Adrenal gland (tissue), 19 donors: ENCODE measurements at places on chromosomes 13 and 19. TPM values are rescaled to one million over a fixed set of nuclear protein-coding genes. Genes with fewer than 3 reads are reported as not detected.

Gene ENOX1
- total RNA-seq = 5.8 TPM

Gene PEX11G
- total RNA-seq = 14.8 TPM

Gene ERICH6B
- not detected for total RNA-seq

Gene USPL1
- 18.7 TPM for total RNA-seq

Gene MCF2L
- 24.9 TPM for total RNA-seq

Gene FAM187B
- not detected for total RNA-seq

- no peak overlapping the region for H3K4me3 ChIP-seq
- no peaks in the 10 kb centered on the region for H3K4me1 ChIP-seq
- H3K27me3 ChIP-seq = no peaks in the 10 kb centered on the region
- no peaks in the 10 kb centered on the region for H3K36me3 ChIP-seq
Measured at GRCh38 chr13:101053301-101054093, 362.8 kb downstream of the NALCN start.

DNA sequence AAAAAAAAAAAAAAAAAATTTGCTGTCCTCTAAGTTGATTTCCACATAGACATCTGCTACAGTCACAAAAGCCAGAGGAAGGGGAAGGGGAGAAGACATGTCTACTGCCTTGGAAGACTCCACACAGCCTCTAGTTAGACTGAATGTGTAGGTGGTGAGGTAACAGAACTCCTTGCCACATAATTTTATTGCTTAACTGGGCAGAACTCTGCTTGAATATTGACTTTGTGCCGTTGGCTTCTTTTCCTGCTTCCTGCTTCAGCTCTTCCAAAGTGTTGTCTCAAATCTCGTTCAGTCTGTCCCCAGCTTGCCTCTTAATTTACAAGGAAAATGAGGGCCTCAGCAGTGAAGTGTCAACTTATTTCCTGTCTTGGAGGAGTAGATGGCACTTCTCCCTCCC, 37.1 kb downstream of the ESD start:
- no peak overlapping the region for H3K4me3 ChIP-seq
- no peaks in the 10 kb centered on the region for H3K27me3 ChIP-seq
- no peak overlapping the region for H3K27ac ChIP-seq
- DNase-seq = no peak
- H3K36me3 ChIP-seq = no peaks in the 10 kb centered on the region

- no peak for DNase-seq
- no peaks in the 10 kb centered on the region for H3K36me3 ChIP-seq
- no peak overlapping the region for H3K4me3 ChIP-seq
- H3K4me1 ChIP-seq = no peaks in the 10 kb centered on the region
- H3K27me3 ChIP-seq = no peaks in the 10 kb centered on the region
Measured at GRCh38 chr13:44044547-44045179, 165.0 kb downstream of the LACC1 start.

GRCh38 chr13:110194451-110194850, 112.5 kb downstream of the COL4A1 start:
- no peaks in the 10 kb centered on the region for H3K4me1 ChIP-seq
- no peak for DNase-seq
- no peak overlapping the region for H3K4me3 ChIP-seq
- H3K36me3 ChIP-seq = no peaks in the 10 kb centered on the region
- no peak overlapping the region for H3K27ac ChIP-seq

- H3K27me3 ChIP-seq = no peaks in the 10 kb centered on the region
- H3K27ac ChIP-seq = peak overlapping the region; percentile 44
- no peak overlapping the region for H3K4me3 ChIP-seq
- H3K36me3 ChIP-seq = no peaks in the 10 kb centered on the region
- DNase-seq = peak; percentile 31
- H3K4me1 ChIP-seq = no peaks in the 10 kb centered on the region
Measured at GRCh38 chr13:44331912-44332851, 41.4 kb upstream of the SERP2 start.

- no peak overlapping the region for H3K27ac ChIP-seq
- H3K4me3 ChIP-seq = no peak overlapping the region
- no peak for DNase-seq
- H3K36me3 ChIP-seq = no peaks in the 10 kb centered on the region
- H3K27me3 ChIP-seq = peaks cover 9% of the 10 kb centered on the region
Measured at GRCh38 chr19:15631817-15632216, 8.9 kb upstream of the CYP4F3 start.

GRCh38 chr19:32287086-32287485, 58.3 kb upstream of the ZNF507 start:
- peaks cover 8% of the 10 kb centered on the region for H3K27me3 ChIP-seq
- H3K4me3 ChIP-seq = no peak overlapping the region
- H3K27ac ChIP-seq = no peak overlapping the region
- DNase-seq = no peak
- no peaks in the 10 kb centered on the region for H3K4me1 ChIP-seq
- H3K36me3 ChIP-seq = no peaks in the 10 kb centered on the region

DNA sequence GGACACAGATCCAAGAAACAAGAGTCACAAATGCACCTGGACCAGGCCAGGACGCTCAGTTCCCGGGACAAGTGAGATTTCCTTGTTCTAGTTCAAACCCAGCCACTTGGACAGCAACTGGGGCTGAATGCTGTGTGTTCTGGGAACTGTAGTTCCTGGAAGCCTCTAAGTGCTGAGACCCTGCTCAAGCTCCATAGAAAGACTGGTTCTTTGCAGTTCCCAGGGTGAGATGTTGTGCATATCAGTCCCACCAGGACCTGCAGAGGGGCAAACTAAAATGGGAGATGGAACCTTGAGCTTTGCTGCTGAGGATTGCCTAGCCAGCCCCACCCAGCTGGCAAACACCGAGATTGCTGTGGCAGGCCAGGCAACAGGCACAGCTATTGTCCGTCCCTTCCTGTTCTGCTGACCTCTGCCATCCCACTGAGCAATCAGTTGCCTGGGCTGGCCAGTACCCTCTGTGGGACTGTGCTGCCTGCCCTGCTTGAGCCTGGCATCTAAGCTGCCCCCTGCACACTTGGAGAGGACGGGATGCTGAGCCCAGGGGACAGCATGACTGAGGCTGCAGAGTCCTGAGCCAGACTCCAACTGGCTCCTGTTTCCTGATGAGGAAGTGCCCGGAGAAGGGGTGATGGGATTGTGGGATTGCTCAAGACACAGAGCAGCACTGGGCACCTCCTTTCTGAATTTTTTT, 1.4 kb upstream of the GIPC1 start:
- no peaks in the 10 kb centered on the region for H3K36me3 ChIP-seq
- peak overlapping the region; percentile 74 for H3K27ac ChIP-seq
- peaks cover 28% of the 10 kb centered on the region for H3K4me1 ChIP-seq
- DNase-seq = no peak
- H3K4me3 ChIP-seq = no peak overlapping the region

- peaks cover 10% of the 10 kb centered on the region for H3K4me1 ChIP-seq
- H3K27me3 ChIP-seq = no peaks in the 10 kb centered on the region
- H3K27ac ChIP-seq = no peak overlapping the region
- DNase-seq = no peak
- no peak overlapping the region for H3K4me3 ChIP-seq
Measured at GRCh38 chr19:13006431-13007281, 11.4 kb downstream of the NFIX start.

GRCh38 chr19:30403203-30403985, 31.2 kb downstream of the ZNF536 start:
- no peaks in the 10 kb centered on the region for H3K36me3 ChIP-seq
- H3K4me3 ChIP-seq = no peak overlapping the region
- no peak overlapping the region for H3K27ac ChIP-seq
- no peak for DNase-seq
- no peaks in the 10 kb centered on the region for H3K27me3 ChIP-seq

DNA sequence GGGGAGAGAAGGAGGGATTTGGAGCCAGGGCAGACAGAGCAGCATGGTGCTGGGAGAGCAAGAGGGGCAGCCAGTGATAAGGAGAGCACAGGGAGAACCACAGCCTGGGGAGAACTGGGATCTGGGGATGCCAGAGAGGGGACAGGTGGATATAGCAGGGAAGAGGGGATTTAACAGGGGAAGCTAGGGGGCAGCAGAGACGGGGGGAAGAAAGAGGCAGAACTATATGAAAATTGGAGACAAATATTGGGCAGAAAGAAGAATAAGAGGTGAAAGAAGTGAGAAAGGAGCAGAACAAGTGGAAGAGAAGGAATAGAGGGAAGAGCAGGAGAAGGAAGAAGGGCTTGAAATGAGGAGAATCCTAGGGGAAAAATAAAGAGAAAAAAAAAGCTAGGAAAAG, 6.5 kb upstream of the ZNF528 start:
- H3K36me3 ChIP-seq = no peaks in the 10 kb centered on the region
- H3K4me1 ChIP-seq = no peaks in the 10 kb centered on the region
- no peaks in the 10 kb centered on the region for H3K27me3 ChIP-seq
- H3K27ac ChIP-seq = no peak overlapping the region
- DNase-seq = no peak

DNA sequence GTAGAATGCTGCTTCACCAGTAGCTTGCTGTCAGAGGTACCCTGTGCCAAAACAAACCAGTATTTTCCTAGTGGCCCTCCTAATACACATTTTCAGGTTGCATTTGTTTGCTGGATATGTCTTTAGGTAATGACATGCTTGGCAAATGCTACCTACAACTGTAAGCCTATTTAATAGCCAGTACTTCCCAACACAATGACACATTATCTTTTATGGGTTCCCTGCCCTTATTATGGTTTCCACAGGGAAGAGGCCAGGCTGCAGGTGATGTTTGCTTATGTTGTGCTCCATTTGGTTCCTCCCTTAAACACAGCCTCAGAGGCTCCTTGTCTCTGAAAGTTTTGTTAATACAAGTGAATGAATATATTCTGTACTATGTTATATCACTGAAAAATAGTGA, 24.7 kb downstream of the FRY start:
- H3K4me3 ChIP-seq = no peak overlapping the region
- no peaks in the 10 kb centered on the region for H3K36me3 ChIP-seq
- no peaks in the 10 kb centered on the region for H3K4me1 ChIP-seq
- H3K27me3 ChIP-seq = no peaks in the 10 kb centered on the region
- H3K27ac ChIP-seq = no peak overlapping the region

DNA sequence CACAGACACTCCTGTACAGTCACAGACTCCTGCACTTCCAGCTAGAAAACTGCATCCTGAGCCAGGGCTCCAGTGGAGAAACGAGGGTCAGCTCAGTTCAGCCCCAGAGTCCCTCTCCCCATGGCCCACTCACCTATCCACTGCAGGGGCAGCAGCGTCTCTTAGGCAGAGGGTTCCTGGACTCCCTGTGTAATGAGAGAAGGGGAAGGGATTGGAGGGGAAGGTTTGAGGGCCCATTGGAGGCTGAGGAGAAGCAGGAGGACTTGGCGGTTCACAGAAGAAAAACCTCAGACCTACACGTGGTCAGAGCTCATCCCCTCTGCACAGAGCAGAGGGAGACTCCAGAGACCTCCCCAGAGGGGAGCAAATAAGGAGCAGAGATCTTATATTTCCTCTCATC, 9.2 kb upstream of the CEACAM18 start:
- H3K27me3 ChIP-seq = no peaks in the 10 kb centered on the region
- no peaks in the 10 kb centered on the region for H3K36me3 ChIP-seq
- no peak for DNase-seq
- no peak overlapping the region for H3K27ac ChIP-seq

DNA sequence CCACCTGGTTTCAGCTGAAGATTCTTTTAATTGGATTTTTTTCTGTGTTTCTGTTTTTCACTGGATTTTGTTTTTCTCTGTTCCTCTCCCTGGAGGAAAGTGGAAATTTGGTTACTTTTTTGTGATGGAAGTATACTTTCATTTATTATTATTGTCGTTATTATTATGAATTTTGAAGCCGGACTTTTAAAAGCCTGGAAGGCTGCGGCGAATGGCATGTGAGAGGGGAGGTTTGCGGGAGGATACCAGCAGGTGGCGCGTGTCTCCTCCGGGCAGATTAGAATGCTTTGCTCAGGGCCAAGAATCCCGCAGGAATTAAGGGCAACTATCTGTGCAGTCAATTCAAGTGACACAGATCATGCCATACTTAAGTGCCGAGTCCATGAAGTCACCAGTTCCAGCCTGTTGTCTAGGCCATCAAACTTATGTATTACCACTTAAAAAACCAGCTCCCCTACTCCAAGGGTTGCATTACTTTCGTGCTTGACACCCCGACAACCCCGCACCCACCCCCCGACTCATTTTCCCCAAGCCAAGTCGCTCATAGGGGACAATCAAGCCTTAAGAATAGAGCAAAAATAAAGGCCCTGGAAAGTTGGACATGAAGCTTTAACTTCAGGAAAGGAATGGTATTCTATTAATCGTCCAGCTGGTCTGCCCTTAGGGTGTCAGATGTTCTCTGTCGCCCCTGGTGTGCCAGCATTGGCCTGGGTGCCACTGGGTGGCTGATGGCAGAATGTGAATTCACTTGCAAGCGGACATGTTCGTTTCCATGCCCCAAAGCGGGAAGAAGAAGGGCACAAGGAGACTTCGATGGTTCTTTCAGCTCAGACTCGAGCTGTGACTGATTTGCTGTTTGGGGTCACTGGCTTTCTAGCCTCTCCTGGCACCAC, 1.3 kb upstream of the LRCH1 start:
- no peaks in the 10 kb centered on the region for H3K27me3 ChIP-seq
- peaks cover 26% of the 10 kb centered on the region for H3K4me1 ChIP-seq
- no peak overlapping the region for H3K27ac ChIP-seq
- DNase-seq = peak; percentile 78
- no peaks in the 10 kb centered on the region for H3K36me3 ChIP-seq
- no peak overlapping the region for H3K4me3 ChIP-seq

- no peak overlapping the region for H3K27ac ChIP-seq
- no peaks in the 10 kb centered on the region for H3K4me1 ChIP-seq
- H3K27me3 ChIP-seq = no peaks in the 10 kb centered on the region
- no peaks in the 10 kb centered on the region for H3K36me3 ChIP-seq
- no peak for DNase-seq
Measured at GRCh38 chr13:91360246-91360751, 12.8 kb downstream of the MIR17HG start.

DNA sequence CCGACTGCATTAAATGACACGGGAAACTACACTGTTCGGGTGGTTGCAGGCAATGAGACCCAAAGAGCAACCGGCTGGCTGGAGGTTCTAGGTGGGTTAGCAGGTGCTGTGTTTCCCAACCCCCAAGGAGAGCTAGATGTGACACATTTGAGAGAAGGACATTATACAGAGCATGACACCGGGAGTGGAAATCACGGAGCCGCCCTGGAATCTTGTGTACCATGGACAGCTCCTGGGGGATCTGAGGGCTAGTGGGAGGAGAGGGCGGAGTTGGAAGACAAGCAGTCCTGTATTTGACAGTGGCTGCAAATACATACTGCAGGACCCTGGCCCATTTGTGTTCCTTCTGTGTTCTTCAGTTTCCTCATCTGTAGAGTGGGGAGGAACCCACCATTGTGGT, 2.3 kb downstream of the CEACAM18 start:
- no peak for DNase-seq
- H3K27me3 ChIP-seq = peaks cover 13% of the 10 kb centered on the region
- no peak overlapping the region for H3K4me3 ChIP-seq
- no peaks in the 10 kb centered on the region for H3K36me3 ChIP-seq
- H3K27ac ChIP-seq = no peak overlapping the region

DNA sequence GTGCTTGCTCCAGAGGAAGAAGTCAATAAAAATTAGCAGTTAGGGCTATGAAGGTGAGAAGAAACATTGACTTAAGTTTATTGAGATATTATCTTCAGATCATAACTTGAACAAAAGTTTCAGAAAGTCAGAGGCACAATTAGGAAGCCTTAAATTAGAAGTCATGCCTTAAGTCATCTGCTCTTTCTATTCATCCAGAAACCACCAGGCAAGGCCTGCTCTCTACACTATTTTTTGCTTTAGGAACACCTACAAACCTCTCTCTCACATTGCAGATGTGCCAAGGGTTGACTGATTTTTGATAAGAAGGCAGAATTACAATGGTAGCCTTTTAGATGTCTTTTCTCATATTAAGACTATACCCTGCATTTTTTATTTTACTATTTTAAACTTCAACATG, 268.7 kb downstream of the SPRY2 start:
- no peak overlapping the region for H3K4me3 ChIP-seq
- no peaks in the 10 kb centered on the region for H3K36me3 ChIP-seq
- no peak for DNase-seq
- H3K27me3 ChIP-seq = no peaks in the 10 kb centered on the region

- H3K27ac ChIP-seq = peak overlapping the region; percentile 79
- H3K27me3 ChIP-seq = no peaks in the 10 kb centered on the region
- no peak overlapping the region for H3K4me3 ChIP-seq
- no peaks in the 10 kb centered on the region for H3K36me3 ChIP-seq
- DNase-seq = peak; percentile 23
Measured at GRCh38 chr19:30718707-30719106, 346.5 kb downstream of the ZNF536 start.
